NCI-H2171 treated with DMSO at 0.1 percent for 48 hours (cell line): ENCODE measurements at places on chromosomes 11 and 22.

GRCh38 chr11:75982309-75982708, 167.3 kb downstream of the UVRAG start:
- no peak for DNase-seq

DNA sequence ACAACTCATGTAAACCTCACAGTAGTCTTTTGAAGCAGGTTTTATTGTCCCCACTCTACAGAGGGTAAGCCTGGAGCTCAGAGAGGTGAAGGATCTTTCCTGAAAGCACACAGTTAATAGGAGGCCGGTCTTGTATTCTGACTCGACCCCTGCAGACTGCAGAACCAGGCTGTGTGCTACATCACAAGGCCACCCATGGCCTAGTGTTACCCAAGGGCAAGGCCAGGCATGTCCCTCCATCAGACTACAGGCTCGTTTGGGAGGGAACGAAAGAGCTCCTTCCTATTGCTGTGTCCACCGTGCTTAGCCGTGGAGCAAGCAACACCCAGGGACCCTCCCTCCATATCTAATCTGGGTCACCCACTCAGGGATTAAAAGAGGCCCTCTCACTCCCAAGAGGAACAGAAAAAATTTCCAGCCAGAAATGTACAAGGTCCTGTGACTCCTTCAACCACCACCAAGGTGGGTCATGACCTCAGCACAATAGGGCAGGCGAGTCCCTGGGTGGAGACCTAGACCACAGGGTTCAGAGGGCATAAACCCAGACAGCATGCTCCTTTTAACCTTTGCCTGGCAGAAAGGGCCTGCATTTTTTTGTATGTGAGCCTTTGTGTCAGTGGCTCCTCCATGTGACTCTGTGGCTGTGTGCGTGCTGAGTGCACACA, 6.3 kb upstream of the SMIM35 start:
- DNase-seq: no peak

GRCh38 chr11:60932605-60933356, 8.5 kb downstream of the TMEM132A start:
- DNase-seq: no peak

DNA sequence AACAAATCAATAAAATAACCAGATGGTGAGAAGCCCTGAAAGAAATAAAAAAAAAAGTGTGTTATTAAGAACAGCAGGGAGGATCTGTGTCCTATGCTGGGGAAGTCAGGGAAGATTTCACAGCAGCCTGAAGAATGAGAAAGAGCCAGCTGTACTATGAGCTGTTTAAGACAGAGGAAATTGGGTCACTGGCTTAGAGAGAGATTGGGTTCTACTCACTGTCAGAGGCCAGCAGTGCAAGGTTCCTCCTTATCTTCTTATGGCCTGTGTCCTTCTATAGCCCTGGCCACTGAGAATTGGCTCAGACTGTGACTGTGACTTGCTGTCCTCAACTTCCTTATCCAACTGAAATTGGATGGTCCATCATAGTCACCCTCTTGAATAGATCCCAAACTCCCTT, 54.8 kb upstream of the FDX1 start:
- DNase-seq: peak; percentile 63

- DNase-seq: no peak
Observed at GRCh38 chr11:78649361-78650215, 74.9 kb upstream of the NARS2 start.

- DNase-seq: peak; percentile 52
Observed at GRCh38 chr22:46671824-46672432, 51.7 kb downstream of the GRAMD4 start.

DNA sequence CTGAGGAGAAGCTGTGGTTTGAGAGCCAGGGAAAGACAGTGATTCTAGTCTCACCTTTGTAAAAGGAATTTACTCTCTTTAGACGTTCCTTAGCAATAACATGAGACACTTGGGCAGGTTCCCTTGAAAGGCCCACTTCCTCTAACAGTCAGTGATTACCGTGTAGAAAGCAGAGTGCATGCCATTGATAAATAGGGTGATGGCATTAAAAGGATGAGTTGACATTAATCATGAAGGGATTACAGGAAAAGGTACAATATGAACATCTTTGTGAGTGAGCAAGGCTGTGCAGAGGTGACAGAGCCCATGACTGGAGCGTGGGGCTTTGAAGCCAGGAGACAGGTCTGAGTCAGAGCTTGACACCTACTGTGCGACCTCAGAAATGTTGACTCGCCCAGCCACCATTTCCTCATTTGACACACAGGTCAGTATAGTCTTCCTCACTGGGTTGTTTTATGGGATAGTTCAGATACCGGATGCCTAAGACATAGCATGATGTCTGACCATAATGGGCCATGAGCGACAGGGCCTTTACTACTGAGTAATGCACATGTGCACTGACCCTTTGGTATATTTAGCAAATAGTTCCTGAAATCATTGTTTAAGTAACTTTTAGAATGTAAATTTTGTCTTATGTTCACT, 341.7 kb upstream of the MTNR1B start:
- no peak for DNase-seq

GRCh38 chr11:72766152-72766902, 14.1 kb upstream of the ARAP1 start:
- DNase-seq: no peak
